ENCODE measurements at places on chromosomes 11 and 22.

DNA sequence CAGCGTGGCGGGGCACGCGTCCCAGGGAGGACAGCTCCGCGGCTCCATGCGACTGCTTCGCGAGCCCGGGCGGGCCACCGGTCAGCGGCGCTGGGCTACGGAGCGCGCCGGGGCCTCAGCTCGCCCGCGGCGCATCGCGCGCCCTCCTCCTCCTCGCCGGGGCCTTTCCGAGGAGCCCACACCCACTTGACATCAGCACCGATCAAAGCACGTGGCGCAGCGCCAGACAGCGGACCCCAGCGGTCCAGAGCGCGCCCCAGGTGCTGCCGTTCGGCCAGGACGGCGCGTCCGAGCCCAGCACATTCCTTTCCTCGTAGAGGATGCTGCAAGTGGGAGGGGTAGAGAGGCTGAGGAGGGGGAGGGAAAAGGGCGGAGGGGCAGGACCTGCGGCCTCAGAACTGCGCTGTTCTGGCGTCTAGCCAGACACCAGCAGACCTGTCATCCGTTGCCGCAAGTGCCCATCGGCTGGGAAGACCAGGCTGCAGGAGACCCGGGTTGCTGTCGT is 88.6 kb downstream of the PLEKHA7 start:
- DNase-seq, result peak; percentile 29

- DNase-seq, result peak; percentile 1
Observed at GRCh38 chr22:29268511-29269229, 602 bp downstream of the EWSR1 start.

DNA sequence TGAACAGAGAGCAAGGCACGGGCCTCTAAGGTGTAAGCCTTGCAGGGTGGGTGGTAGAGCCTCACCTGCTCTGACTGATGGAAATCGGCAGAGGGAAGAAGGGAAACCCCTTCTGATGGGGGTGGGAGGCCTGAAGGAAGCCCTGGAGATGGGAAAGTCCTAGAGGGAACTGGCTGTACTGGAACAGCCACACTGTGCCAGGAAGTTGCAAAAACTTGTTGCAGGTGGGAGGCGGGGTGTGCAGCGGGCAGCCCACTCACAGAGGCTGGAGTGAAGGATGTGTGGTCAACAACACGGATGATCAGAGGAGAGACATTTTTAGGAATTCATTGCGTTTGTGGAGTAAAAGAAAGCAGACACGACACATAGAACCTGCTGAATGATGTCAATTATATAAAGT is 91.3 kb downstream of the ZC3H12C start:
- DNase-seq, result no peak

GRCh38 chr11:100584201-100584985 is 102.7 kb upstream of the ARHGAP42 start:
- no peak for DNase-seq

GRCh38 chr22:23399367-23400285 is 180.5 kb downstream of the IGLL1 start:
- no peak for DNase-seq

DNA sequence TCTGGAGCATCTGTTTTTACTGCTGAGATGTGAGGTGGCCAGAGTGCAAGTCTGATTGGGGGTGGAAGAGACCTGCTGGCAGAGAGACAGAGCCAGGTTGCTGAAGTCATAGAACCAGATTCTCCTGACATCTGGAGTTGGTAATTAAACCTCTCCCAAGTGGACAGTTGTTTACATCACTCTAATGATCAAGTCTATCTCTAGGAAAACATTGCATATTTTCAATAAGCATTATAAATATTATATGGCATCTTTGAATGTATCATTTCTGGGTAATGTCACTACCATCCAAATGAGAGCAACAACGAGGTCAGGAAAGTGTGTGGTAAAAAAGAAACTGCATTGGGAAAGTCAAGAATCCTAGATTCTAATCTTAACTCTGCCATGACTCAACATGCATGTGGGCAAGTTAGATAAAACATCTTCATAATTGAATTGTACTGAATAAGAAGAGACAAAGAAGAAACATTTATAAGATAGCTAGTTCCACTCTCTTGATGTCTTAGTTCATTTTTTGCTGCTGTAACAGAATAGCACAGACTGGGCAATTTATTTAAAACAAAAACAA is 351.2 kb upstream of the API5 start:
- DNase-seq, result no peak

- DNase-seq, result no peak
Observed at GRCh38 chr11:77411137-77411707, 62.7 kb downstream of the PAK1 start.

DNA sequence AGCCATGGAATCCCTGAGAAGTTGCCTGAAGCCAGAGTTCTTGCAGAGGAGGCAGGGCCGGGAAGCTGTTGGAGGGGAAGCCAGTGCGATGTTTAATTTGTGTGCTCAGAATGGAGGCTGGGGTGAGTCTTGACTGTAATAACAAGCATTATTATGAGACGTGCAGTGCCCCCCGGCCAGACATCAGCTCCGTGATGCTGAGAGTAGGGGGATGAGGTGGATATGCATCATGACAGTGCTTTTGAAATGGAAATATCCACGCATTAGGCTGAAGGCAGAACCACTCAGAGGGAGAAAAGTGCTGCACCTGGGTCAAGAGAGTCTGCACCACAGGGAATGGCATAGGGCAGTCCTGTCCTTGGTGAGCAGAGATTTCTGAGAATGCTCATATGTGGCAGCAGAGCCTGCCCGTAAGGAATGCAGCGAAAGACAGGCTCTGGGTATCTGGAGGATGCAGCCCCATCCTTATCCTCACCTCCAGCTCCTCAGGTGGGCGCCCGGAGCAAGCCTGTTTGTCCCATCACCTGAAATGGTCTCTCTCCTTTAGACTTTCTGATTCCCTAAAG is 37.6 kb upstream of the SEZ6L start:
- no peak for DNase-seq

GRCh38 chr22:27154717-27155116 is 497.3 kb downstream of the MIAT start:
- no peak for DNase-seq

- DNase-seq, result no peak
Observed at GRCh38 chr22:42773167-42773566, 52.5 kb upstream of the A4GALT start.

GRCh38 chr22:49739138-49739537 is 88.5 kb downstream of the BRD1 start:
- DNase-seq, result no peak

DNA sequence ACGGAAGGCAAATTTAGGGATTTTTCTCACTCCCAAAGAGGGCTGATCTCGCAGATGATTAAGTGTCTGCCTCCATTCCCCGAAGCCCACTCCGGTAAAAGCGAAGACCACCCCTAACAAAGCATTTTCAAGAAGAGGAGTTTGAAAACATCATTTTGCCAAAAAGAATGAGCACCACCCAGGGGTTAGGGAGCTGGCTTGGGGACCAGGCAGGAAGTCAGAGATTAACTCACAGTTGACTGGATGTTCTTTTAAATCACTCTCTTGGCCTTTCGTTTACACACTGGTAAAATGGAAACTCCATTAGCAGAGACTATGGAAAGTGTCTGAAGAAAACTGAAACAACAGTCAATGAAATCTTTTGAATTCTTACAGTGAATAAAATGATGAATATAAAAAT is 7.9 kb upstream of the TRIM44 start:
- no peak for DNase-seq

DNA sequence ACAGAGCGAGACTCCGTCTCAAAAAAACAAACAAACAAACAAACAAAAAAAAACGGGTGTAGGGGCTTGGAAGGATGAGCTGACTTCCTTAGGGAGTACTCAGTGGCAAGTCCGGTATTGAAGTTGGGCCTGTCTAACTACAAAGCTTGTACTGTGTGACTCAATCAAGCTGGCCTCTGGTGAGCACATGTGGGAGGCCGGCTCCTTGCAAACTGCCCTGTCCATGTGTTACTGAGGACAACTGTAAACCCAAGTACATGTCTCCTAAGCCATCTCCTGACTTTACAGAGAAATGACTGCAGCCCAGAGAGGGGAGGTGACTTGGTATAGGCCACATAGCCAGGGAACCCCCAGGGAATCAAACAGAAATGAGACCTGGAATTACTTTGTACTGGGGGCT is 11.6 kb downstream of the RIBC2 start:
- no peak for DNase-seq

GRCh38 chr11:112949781-112950575 is 11.2 kb upstream of the NCAM1 start:
- DNase-seq, result no peak

GRCh38 chr22:40418366-40419201 is 48.2 kb downstream of the SGSM3 start:
- DNase-seq, result no peak

DNA sequence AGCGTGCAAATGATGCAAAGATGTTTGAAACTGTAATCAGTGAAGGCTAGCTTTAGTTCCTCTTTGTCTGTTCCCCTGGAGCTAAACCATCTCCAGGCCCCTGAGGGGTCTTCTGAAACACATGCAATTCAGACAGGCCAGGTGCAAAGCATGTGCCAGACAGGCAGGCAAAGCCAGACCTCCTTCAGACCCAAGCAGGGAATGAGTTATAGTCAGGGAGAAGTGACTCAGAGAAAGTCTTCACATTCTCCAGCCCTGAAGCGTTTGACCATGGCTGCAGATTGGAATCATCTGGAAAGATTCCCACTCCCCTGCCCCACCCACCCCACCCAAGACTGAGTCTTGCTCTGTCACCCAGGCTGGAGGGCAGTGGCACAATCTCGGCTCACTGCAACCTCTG is 187.0 kb upstream of the ISX start:
- no peak for DNase-seq

DNA sequence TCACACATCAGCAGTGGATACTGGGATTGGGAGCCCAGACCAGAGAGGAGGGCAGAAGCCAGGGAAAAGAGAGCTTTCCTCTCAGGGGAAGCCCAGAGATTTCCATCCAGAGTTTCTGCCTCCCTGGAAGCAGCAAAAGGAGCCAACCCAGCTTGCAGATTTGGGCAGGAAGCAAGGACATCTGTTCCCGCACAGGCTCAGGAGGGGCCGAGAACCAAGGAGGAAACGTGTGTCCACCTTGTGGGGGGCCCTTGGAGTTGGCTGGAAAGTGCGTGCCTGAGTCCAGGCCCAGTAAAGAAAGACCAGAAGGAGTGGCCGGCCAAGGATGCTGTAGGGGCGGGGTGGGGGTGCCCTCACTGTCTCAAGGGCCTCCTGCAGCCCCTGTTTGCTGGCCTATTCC is 6.0 kb upstream of the NPTXR start:
- no peak for DNase-seq

DNA sequence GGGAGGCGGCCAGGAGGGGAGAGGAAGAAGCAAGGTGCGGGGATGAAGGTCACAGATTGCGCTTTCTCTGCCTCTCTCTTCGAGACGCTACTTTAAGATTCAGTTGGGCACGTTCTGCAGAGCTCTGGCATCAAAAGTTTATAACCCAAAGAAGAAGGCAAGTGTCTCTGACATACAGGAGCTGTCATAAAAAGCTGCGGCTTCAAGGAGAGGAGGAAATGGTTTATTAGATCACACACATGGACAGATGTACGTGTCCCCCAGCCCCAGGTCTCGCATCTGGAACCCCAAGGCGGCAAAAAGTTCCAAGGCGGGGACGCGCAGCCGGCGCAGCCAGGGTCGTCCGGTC is 589.0 kb downstream of the OPCML start:
- no peak for DNase-seq

GRCh38 chr11:14357881-14358728 is 878 bp downstream of the RRAS2 start:
- peak; percentile 37 for DNase-seq

GRCh38 chr11:13216711-13217075 is 60.9 kb upstream of the BMAL1 start:
- DNase-seq, result no peak

DNA sequence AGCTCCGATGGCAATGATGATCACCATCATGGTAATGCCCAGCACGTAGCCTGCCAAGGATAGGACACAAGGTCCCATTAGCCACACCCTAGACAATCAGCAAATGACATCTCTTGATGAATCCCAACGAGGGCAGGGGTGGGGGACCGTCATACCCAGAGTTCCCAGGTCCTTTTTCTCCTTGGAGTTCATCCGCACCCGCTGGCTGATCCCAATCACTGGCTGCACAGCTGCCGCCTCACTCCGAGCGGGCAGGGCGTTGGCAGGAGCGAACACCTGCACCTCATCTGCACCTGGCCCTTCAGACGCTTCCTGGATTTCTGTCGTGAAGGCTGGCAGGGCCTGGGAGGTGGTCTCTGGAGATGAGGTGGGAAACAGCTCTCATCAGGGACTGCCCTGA is 2.9 kb downstream of the PIK3IP1 start:
- DNase-seq, result no peak

DNA sequence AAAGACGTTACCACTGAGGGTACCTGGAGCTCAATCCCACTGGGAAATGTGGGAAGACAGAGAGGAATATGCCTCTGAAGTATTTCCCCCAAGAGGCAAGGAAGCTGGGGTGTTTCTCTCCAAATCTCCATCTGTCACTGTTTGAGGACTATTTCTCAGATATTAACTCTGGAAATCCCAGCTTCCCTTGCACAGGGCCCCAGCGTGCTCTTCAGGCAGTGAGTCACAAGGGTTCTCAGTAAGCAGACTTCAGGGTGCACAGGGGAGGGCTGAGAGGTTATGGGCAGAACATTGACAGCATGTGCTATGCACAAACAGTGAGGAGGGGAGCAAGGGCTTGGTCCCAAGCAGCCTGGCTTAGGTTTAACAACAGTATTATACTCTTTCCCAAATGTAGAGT is 60.9 kb upstream of the EED start:
- no peak for DNase-seq

- DNase-seq, result no peak
Observed at GRCh38 chr11:117623831-117624271, 173.2 kb downstream of the DSCAML1 start.

DNA sequence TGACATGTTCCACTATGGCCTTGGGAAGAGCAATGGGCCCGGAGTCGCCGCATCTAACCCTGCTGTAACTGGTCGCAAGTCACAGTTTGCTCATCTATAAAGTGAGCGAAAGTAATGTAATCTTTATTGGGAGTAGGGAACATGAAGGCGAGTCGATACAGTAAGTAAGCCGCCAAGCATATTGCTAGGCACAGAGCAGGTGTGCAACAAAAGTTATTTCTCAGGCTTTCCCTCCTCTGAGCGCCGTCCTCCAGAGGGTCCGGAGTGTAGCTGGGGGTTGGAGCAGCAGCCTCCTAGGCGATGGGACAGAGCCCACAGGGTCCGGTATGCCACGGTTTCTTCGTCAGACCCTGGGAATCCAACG is 343 bp upstream of the SPON1 start:
- DNase-seq, result no peak

DNA sequence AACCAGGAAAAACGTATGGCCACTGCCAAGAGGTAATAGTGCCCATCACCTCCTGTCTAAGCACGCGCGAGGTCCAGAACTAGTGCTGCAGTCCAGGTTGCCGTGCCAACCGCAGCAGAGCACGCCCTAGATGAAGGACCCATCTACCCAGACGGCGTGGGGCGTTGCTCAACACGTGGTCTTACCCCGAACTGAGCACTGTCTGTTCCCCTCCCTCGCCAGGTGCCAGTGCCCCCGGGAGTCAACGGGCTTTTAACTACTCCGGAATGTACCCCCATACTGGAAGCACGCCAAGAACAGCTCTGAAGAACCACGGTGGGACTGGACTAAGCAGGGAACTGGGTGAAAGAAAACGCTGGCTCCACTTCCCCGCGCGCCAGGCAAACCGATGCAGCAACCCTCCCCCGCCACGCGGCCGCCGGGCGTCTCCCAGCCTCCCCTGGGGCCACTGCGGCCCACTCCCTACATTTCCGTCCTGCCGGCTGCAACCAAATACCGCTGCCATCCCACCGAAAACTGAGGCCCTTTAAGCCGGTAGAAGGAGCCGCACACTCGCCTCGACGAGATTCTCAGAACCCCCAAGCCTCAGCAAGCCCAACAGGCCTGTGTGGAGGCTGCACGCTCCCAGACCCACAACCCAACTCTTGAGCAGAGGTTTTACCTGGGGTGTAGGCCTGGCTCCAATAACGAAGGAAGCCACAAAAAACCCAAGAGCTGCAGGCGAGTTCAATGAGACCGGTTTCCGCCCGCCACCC is at the start of gene HSPA8:
TSS of gene HSPA8 (minus strand) at position 734 of the 755 bp plus-strand sequence. CDS start 812 bp downstream, outside the sequence.
- DNase-seq, result no peak

Measured in HCT116 (cell line).